ENCODE measurements at places on chromosomes 2 and 18. TPM values are rescaled to one million over a fixed set of nuclear protein-coding genes. Genes with fewer than 3 reads are reported as not detected.

Gene C2orf66
- 0.25 TPM for polyA plus RNA-seq

Gene ARHGEF4
- polyA plus RNA-seq, result 9.6 TPM

Gene TRIM43
- polyA plus RNA-seq, result not detected

Gene TNS1
- 78.6 TPM for polyA plus RNA-seq

Gene ECEL1
- polyA plus RNA-seq, result not detected

Gene ITGA4
- polyA plus RNA-seq, result 26.3 TPM

Gene GRB14
- 0.22 TPM for polyA plus RNA-seq

Gene ZNF396
- 0.54 TPM for polyA plus RNA-seq

Gene RSAD2
- polyA plus RNA-seq, result not detected

Gene POU3F3
- polyA plus RNA-seq, result not detected

Gene C2orf92
- polyA plus RNA-seq, result 1.3 TPM

Gene PSD4
- 0.63 TPM for polyA plus RNA-seq

Gene KCTD1
- polyA plus RNA-seq, result 5.0 TPM

Gene SLC4A3
- 0.96 TPM for polyA plus RNA-seq

Gene SNORC
- polyA plus RNA-seq, result not detected
